ENCODE measurements at places on chromosomes 11 and 22. TPM values are rescaled to one million over a fixed set of nuclear protein-coding genes. Genes with fewer than 3 reads are reported as not detected.

DNA sequence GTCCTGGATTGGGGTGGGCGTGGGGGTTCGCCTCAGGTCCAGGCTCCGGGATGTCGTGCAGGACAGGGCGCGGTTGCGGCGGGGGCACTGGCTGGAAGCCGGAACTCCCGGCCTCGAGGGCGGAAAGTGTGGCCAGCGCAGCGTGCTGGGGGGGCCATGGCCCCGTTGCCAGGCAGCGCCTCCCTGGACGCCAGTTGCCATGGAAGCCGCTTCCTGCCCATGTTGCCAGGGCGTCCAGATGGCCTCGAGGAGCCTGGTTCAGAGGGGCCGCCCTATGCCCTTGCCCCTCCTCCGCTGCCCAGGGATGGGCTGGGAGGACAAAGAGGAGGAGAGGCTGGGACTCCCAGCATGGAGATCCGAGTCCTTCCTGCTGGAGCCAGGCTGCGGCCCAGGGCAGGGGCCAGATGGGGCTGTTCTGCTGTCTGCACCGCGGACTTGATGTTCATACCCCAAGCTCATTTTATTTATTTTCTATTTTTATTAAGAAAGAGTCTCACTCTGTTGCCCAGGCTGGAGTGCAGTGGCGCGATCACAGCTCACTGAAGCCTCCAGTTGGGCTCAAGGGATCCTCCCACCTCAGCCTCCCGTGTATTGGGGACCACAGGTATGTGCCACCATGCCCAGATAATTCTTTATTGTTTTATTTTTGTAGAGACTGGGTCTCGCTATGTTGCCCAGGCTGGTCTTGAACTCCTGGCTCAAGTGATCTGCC is 4.6 kb upstream of the CCDC188 start:
- no peak overlapping the region for H3K4me3 ChIP-seq
- no peak for DNase-seq
- no peaks in the 10 kb centered on the region for H3K36me3 ChIP-seq
- H3K27me3 ChIP-seq, result no peaks in the 10 kb centered on the region
- H3K4me1 ChIP-seq, result no peaks in the 10 kb centered on the region

DNA sequence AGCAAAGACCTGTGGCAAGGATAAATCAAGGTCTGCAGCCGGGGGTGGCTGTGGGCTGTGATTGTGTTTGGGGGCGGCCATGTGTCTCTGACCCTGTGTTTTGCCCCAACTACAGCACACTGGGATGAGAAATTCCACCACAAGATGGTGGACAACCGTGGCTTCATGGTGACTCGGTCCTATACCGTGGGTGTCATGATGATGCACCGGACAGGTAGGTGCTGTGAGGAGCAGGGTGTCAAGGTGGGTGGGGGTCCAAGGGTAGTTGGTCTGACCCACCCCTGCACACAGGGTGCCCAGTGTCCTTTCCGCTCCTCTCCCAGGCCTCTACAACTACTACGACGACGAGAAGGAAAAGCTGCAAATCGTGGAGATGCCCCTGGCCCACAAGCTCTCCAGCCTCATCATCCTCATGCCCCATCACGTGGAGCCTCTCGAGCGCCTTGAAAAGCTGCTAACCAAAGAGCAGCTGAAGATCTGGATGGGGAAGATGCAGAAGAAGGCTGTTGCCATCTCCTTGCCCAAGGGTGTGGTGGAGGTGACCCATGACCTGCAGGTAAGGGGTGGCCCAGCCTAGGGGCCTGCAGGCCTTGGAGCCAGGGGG is 6.7 kb downstream of the SERPINH1 start:
- H3K27ac ChIP-seq, result no peak overlapping the region
- no peak overlapping the region for H3K4me3 ChIP-seq
- H3K36me3 ChIP-seq, result peaks cover 96% of the 10 kb centered on the region
- DNase-seq, result no peak
- H3K4me1 ChIP-seq, result peaks cover 13% of the 10 kb centered on the region
- no peaks in the 10 kb centered on the region for H3K27me3 ChIP-seq

DNA sequence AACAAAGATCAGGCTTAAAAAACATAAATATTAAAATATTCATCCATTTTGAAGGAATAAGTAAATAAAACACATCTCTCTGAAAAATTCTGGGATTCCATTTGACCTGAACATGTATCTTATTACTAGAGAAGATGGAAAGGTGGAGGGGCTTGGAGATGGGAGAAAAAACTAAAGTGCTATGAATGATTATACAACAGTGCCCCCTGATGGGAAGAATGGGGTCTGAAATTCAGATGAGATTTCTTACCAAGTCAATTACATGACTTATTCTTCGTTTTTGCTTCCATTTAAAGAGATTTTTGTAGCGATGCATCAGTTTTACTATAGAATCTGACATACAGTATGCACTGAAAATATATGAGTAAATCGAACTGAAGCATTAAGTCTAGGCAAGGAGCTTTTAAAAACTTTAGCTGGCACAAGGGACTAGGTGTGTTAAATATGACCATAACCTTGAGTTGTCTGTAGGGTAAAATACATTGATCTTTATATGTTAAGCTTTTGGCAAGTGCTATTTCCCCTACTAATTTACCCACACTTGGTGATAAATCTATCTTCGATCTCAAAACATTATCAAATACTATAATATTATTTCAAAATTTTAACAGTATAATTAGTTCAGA is 718.8 kb downstream of the CNTN5 start:
- DNase-seq, result peak; percentile 54
- H3K36me3 ChIP-seq, result no peaks in the 10 kb centered on the region
- H3K4me3 ChIP-seq, result no peak overlapping the region

- H3K27ac ChIP-seq, result no peak overlapping the region
- no peak for DNase-seq
- no peaks in the 10 kb centered on the region for H3K27me3 ChIP-seq
- H3K4me1 ChIP-seq, result no peaks in the 10 kb centered on the region
- no peaks in the 10 kb centered on the region for H3K36me3 ChIP-seq
- H3K4me3 ChIP-seq, result no peak overlapping the region
These were observed 43.0 kb upstream of the HIPK3 start for GRCh38 chr11:33214187-33214586.

GRCh38 chr11:71062199-71062598 is 190.2 kb downstream of the SHANK2 start:
- H3K4me1 ChIP-seq, result no peaks in the 10 kb centered on the region
- H3K27me3 ChIP-seq, result no peaks in the 10 kb centered on the region
- DNase-seq, result peak; percentile 55
- H3K4me3 ChIP-seq, result no peak overlapping the region
- no peaks in the 10 kb centered on the region for H3K36me3 ChIP-seq

DNA sequence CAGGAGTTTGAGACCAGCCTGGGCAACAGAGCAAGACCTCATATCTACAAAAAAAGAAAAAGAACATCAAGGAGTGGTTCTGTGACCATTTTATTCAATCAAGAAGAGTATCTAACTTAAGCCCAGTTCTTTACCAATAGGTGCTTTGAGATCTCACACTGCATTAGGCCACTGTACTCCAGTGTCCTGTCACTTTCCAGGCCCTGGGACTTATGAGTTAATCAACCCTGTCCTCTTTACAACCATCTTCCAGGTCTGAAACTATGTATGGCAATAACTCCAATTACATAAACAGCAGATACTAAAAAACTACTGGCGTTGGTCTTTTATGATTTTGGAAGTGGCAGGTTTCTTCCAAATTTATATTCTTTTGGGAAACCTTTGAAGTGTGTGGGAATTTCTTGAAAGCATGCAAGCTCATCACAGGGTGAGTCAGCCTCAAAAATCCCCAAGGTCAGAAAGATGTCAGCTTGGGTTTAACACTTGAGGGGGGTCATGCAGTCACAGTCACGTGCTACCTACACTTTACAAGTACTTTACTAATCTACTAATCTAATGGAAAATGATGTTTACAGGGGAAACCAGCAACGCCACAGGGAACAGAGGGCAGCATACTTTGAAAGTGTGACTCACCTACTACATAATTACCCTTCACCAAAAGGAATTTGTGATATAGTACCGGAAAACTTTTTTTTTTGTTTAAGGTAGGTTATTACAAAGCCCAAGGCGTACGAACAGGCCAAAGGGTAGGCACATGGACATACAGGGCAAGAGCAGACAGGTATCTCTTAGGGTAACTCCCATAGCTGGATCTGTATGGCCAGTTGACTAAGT is 15.6 kb downstream of the PISD start:
- H3K27me3 ChIP-seq, result no peaks in the 10 kb centered on the region
- no peaks in the 10 kb centered on the region for H3K4me1 ChIP-seq
- H3K36me3 ChIP-seq, result peaks cover 47% of the 10 kb centered on the region
- DNase-seq, result no peak
- H3K27ac ChIP-seq, result no peak overlapping the region

DNA sequence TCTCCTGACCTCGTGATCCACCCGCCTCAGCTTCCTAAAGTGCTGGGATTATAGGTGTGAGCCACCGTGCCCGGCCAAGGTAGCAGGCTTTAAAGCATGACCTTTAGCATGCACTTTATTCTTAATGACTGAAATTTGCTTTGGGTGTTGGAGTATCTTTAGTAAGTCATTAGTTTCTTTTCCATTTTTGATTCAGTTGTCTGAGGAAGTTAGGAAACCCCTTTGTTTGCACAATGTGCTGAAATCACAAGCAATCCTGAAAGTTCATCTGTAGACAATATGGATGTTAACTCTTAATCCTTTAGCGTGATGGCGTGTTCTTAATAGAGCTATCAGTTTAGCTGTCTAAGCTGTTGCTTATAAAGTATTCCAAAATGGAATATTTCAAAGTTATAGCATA is 16.8 kb downstream of the SDHD start:
- H3K4me1 ChIP-seq, result no peaks in the 10 kb centered on the region
- H3K27me3 ChIP-seq, result no peaks in the 10 kb centered on the region
- no peak overlapping the region for H3K27ac ChIP-seq
- no peak overlapping the region for H3K4me3 ChIP-seq
- no peaks in the 10 kb centered on the region for H3K36me3 ChIP-seq

The EHF gene
- 0.18 TPM for total RNA-seq

DNA sequence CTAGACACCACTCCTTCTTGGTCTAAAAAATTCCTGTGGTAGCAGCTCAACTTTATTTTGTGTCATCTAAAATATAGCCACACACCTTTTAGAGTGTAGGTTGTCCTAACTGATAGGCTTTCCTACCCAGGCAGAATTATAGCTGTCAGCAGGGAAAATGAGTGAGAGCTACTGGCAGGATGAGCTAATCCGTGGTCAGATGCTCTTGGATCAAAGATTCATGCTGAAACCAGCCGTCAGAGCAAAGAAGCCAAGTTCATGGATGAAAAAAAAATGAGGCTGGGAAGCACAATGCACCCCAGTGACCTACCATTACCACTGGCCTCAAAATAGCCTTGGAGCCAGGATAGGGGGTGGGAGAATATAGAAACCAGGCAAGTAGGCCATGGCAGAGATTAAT is 113.1 kb upstream of the BLID start:
- no peak overlapping the region for H3K4me3 ChIP-seq
- H3K36me3 ChIP-seq, result no peaks in the 10 kb centered on the region
- no peak for DNase-seq

The PDGFB gene
- 5.9 TPM for total RNA-seq

GRCh38 chr11:29361369-29361768 is 655.5 kb downstream of the KCNA4 start:
- H3K27me3 ChIP-seq, result peaks cover 5% of the 10 kb centered on the region
- no peak overlapping the region for H3K4me3 ChIP-seq
- no peaks in the 10 kb centered on the region for H3K36me3 ChIP-seq
- no peaks in the 10 kb centered on the region for H3K4me1 ChIP-seq
- no peak overlapping the region for H3K27ac ChIP-seq

DNA sequence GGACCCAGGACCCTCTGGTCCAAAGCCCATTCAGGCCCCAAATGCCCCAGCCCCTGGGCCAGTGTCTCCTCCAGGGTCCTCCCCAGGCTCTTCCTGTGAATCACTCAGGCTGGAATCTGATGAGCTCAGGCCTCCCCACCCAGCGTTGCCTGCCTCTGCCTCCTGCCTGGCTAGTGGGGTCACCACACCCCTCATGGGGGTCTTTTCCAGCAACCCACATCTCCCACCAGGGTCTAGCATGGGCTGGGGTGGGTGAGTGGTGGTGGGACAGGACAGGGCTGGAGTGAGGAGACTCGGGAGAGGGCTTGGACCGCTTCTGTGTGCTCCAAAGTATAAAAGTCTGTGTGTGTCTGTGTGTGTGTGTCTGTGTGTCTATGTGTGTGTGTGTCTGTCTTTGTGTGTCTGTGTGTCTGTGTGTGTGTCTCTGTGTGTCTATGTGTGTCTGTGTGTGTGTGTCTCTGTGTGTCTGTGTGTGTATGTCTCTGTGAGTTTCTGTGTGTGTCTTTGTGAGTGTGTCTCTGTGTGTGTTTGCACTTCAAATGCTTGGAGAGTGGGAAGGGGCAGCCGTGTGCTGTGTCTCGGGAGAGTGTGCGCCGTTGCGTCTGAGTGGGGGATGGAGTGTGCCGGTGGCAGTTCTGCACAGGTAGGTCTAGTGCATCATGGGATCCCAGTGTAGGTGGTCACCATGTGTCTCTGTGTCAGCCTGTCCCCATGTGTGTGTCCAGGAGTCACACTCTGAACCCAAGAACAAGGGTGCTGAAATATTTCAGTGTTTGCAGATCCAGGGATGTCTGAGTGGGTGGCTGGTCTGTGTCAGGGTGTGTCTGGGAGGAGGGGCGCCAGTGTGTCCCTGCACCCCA is 8.8 kb downstream of the RIN1 start:
- H3K4me1 ChIP-seq, result peaks cover 2% of the 10 kb centered on the region
- DNase-seq, result no peak
- no peaks in the 10 kb centered on the region for H3K36me3 ChIP-seq
- no peaks in the 10 kb centered on the region for H3K27me3 ChIP-seq

DNA sequence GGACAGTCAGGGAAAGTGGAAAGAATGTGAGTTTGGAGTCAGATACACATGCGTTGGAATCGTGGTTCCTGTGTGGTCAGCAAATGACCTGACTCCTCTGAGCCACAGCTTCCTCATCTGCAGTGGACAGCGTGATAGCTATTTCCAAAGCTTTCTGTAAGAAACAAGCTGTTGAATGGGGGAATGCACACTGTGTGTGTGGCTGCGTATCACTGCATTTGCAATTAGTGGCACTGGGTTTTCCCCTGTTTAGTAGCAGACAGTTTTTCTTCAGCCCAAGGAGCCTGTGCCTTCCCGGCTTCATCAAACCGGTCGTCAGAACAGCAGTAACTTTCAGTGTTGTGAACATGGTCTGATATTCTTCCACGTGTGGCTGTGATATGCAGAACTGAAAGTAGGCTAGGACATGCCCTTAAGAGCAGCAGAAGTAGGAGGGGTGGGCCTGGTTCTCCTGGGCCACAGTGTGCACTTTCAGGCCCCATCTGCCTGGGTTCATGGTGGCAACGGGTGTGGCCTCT is 121.5 kb downstream of the RRAS2 start:
- no peaks in the 10 kb centered on the region for H3K4me1 ChIP-seq
- H3K27ac ChIP-seq, result no peak overlapping the region
- H3K36me3 ChIP-seq, result no peaks in the 10 kb centered on the region
- H3K27me3 ChIP-seq, result no peaks in the 10 kb centered on the region
- H3K4me3 ChIP-seq, result no peak overlapping the region

The NPTXR gene
- total RNA-seq, result 2.3 TPM

The P2RY6 gene
- not detected for total RNA-seq

DNA sequence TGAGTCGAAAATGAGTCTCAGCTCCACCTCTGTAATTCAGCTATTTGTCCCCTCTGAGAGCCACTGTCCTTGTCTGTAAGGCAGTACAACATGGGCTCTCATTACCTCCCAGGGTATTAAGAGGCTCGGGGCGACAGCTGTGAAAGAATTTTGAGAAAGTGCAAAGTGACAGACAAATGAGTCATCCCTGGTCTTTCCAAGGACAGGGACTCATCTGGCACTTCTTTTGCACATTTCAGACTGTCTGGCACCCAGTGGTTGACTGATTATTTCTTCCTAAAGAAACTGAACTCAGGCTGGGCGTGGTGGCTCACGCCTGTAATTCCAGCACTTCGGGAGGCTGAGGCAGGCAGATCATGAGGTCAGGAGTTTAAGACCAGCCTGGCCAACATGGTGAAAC is 62.1 kb upstream of the ARFGAP3 start:
- no peaks in the 10 kb centered on the region for H3K27me3 ChIP-seq
- H3K4me3 ChIP-seq, result no peak overlapping the region
- no peak overlapping the region for H3K27ac ChIP-seq
- peak; percentile 84 for DNase-seq

The BTG4 gene
- not detected for total RNA-seq

The INPP5J gene
- total RNA-seq, result 2.9 TPM

All from endodermal cell (in vitro differentiated cells).